NCI-H1417 (cell line): ENCODE measurements at places on chromosomes 2 and 18.

DNA sequence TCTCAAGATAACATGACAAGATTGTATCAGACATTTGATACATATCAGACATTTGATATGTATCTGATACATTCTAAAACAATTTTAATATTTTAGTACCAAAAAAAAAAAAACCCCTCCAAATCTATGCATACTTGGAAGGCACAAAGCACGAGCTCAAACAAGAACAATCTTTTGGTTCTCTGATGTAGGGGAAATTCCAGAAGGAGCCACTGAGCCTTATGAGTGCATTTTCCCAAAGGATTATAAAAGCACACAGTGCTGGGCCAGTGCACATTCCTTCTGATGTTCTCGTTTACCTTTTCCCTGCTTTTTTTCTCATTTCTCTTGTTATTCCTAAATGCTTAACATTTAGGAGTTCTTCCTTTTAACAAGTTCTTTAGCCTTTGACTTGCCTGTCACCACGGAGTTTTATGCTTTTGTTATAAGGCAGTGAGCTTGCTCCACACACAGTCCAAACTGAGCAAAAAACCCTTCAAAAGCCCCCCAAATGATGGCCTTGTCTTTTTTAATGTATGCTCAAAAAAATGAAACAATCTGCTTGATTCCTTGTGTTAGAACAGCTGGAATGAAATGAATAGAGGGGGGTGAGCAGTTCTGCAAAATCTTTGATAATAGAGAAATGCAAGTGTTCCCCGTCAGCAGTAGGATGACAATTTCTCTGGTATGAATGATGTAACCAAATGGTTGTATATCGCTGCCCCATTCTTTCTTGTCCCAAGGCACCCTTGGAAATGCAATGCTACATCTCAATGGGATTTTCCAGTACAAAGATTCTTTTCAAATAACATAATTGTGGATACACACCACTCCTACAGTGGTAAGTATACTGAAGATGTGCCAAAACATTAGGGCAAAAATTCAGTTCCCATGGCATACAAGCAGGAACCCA lies 597.2 kb upstream of the ZEB2 start:
- no peak for DNase-seq

DNA sequence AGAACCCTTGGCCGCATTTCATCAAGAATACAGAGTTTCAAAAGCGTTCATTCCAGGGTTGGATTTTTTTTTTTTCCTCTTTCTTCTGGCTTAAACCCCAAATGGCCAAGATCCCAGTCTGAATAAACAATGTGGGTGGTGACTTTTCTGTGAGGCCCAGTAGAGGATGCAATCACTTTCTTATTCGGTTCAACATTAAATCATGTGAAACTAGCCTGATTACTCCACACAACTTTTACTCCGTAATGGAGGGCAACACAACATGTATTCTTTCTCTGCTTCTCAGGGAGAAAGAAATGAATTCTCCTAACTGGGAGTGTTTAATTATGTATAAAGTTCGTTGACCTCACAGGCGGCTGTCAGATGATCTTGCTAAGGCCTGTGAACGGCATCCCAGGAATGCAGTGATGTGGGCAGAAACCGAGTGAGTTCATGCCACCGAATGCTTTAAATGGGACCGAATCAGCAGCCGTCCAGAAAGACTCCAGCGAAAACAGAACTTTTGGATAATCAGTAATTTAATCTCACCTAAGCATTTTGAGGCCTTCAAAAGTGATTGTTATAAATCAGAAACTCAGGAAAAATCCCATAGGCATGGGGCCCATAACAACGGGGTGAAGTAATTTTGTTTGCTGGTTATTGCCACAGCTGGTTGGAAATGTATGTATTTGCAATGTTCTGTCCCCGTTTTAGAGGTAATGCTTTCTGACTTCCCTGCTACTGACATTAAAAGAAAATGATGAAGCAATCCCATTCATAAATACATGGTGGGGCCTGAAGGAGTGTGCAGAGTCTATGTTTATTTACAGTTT lies 81.5 kb downstream of the BCL2 start:
- no peak for DNase-seq

DNA sequence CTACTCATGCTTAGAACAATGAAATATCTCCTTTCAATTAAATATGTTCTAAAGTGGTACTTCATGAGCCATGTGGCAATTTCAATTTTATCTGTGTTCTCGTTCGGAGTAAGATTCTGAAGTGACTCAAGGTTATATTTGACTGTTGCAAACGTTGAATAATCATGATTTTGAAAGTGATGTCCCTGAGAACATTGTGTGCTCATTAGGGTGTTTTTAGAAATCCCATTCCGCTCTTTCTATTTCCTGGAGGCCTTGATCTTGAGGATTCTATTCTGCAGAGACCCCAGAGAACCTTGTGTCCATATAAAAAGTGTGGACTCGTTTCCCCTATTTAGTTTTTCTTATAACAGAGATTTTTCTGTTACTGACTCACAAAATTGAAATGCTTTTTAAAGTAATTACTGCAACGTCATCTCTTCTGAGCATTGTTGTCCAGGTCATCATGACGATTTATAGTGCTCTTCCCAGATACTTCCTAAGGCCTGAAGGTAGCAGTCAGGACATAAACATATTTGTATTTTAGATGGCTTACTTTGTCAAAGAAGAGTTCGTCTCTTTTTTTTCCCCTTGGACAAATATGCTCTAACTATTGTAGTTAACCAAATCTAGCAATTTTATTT lies 27.2 kb downstream of the IL1R2 start:
- no peak for DNase-seq

GRCh38 chr2:31286230-31286629 lies 52.3 kb downstream of the EHD3 start:
- DNase-seq: no peak

- DNase-seq: no peak
Observed at GRCh38 chr18:75256376-75256775, 45.8 kb downstream of the TSHZ1 start.

DNA sequence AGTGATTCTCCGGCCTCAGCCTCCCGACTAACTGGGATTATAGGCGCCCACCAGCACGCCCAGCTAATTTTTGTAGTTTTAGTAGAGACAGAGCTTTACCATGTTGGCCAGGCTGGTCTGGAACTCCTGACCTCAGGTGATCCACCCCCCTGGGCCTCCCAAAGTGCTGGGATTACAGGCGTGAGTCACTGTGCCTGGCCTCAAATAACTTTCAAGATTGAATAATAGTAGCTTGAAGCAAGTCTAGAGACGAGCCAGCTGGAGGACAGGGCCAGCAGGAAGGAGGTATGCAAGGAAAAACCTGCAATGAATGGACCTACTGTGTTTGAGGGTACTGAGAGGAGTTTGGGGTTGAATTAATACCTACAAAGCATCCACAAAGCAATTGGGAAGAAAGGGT lies 87.5 kb downstream of the MSH2 start:
- no peak for DNase-seq
